ENCODE measurements at places on chromosomes 5 and 9.

GRCh38 chr5:147906326-147907095, at the start of gene C5orf46:
TSS of gene C5orf46 (minus strand) at chr5:147906538. CDS start at chr5:147906501, 37 bp downstream.
- DNase-seq = no peak

GRCh38 chr5:16841416-16841815, 94.7 kb downstream of the MYO10 start:
- no peak for DNase-seq

DNA sequence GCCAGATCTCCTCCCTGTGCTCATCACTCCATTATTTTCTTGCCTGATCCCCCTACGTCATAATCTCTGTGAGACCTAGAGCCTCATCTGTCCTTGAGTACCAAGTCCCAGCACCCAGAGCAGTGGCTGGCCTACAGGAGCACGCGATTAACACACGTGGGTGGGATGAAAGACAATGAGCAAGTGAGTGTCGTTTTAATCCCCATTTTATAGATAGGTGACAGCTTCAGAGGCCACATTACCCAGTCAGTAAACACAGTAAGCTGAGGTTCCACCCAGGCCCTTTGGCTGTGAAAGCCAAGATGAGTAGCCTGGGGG, 17.3 kb downstream of the TRUB2 start:
- no peak for DNase-seq

- no peak for DNase-seq
These were observed 58.5 kb upstream of the TJP2 start for GRCh38 chr9:69115621-69116020.

- no peak for DNase-seq
These were observed 153.6 kb upstream of the CD180 start for GRCh38 chr5:67350185-67350584.

- DNase-seq = no peak
These were observed 23.7 kb downstream of the MAN2A1 start for GRCh38 chr5:109713453-109713852.

GRCh38 chr9:23621188-23621587, 204.9 kb downstream of the ELAVL2 start:
- no peak for DNase-seq

DNA sequence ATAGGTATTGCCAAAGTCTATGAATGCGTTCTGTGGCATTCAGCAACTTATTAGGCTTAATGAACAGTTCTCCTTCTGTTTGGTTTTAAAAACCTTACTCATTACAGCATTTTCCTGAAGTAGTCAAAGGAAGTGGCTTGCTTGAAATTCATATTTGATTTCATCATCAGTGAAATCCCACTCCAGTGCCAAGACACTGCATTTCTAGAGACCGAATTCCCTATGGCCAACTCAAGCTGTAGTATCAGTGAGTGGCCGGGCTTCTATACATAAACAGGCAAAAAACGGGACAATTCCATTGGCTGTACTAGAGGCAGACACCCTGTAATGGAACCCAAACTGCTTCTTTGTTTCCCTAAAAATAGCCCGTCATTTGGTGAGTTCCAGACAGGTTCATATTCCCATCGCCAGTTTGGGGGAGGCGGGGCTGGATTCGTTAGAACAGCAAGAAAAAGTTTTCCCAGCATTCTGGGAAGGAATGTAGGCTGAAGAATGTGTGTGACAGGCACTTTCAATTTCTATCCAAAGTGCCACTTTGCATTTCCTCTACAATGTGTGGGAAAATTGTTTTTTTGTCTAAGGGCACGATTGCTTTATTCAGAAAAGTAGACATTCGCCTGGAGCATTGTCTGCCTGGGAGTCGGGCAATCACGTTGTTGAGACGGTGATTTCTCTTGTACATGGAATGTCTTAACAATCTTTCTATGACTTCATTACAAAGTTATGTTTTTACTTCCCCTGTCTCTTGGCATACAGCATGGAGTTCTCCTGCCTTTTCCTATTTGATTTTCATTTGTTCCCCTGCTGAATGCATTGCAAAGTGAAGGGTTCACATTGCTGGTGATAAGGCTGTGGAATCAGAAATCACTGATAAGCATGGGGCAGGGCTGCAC, 141.8 kb upstream of the MAST4 start:
- DNase-seq = no peak

DNA sequence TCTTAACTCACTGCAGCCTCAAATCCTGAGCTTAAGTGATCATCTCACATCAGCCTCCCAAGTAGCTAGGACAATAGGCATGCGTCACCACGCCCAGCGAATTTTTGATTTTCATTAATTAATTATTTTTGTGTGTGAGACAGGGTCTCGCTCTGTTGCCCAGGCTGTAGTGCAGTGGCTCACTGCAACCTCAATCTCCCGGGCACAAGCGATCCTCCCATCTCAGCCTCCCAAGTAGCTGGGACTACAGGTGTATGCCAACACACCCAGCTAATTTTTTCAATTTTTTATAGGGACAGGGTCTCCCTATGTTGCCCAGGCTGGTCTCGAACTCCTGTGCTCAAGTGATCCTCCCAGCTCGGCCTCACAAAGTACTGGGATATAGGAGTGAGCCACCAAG, 41.4 kb downstream of the UBAP1 start:
- no peak for DNase-seq

GRCh38 chr9:96515621-96516470, 65.9 kb downstream of the HABP4 start:
- DNase-seq = no peak
